ENCODE measurements at places on chromosomes 3 and 15.

DNA sequence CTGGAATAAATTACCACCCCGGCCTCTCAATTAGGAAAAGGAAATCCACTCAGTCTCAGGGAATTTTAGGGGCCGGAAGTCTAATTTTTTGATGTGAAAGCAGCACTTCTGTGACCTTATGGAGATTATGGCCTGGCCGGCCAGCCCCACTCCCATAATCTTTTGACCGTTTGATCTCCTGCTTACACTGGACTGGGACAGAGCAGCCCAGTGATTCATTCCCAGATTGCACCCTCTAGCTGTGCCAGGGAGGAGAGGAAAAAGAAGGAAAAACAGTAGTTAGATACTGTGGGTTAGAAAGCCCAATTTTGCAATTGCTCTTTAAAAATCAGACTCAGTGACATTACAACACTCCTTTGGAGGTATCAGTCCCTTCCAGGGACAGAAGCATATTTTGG is 32.4 kb downstream of the GJD2 start:
- DNase-seq, result no peak

DNA sequence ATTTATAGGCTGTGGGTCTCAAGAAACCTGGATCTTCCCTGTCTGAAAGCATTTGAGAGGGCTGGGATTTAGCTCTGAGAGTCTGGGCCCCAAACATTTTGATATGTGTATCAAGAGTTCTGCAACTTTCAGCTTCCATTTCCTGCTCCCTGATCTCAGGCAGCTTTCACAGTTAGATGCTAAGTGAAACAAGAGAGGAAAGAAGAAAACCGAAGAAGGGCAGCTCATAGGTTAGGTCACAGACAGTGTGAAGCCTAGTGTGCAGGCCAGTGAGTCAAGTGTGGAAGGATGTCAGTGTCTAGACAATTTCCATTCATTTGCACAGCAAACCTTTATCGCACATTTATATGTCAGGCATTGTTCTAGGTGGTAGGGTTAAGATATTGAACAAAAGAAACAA is 173.6 kb upstream of the PROK2 start:
- no peak for DNase-seq

- DNase-seq, result no peak
These were observed 570.9 kb upstream of the IL12A start for GRCh38 chr3:159417761-159418160.

GRCh38 chr3:100423611-100424010 is 22.3 kb downstream of the LNP1 start:
- DNase-seq, result no peak

GRCh38 chr15:48331796-48332641 is 790 bp downstream of the DUT start:
- peak; percentile 75 for DNase-seq

DNA sequence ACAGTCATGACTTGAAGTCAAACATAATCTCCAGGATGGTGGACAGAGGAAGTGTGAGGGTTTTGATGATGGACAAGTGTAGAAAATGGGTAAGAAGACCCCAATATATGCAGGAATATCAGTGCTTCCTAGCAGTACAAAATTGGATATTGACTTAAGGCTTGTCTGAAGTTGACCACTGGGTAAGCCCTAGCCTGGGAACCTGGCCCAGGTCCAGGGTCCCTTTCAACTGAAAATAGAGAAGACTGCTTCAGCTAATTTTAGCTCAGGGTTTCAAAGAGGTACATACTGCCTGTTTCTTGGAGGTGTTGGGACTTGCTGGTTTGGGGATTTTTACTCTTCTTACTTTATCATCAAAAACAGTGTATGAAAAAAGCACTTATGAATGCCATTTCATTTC is 4.7 kb downstream of the NR1D2 start:
- DNase-seq, result no peak

DNA sequence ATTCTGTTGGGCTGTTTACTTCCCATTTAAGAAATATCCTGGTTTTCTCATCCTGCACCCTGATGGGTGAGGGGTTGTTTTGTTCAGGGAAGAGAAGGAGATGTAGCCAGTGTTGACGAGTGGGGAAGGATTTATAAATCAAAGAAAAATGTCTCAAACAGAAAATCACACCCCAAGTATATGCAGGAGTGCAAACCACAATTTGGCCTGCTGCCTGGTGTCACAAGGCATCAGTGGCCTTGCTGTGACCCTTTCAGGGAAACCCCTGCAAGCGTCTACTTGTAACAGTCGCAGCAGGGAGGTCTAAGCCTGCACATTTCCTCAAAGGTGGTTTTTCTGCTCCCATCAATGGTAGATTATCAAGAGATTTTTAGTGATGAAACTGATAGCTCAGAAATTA is 132.6 kb upstream of the LRRN1 start:
- DNase-seq, result no peak

GRCh38 chr3:100653604-100654294 is 44.3 kb downstream of the ADGRG7 start:
- DNase-seq, result no peak

GRCh38 chr3:119635719-119636118 is 24.7 kb downstream of the POPDC2 start:
- DNase-seq, result no peak

DNA sequence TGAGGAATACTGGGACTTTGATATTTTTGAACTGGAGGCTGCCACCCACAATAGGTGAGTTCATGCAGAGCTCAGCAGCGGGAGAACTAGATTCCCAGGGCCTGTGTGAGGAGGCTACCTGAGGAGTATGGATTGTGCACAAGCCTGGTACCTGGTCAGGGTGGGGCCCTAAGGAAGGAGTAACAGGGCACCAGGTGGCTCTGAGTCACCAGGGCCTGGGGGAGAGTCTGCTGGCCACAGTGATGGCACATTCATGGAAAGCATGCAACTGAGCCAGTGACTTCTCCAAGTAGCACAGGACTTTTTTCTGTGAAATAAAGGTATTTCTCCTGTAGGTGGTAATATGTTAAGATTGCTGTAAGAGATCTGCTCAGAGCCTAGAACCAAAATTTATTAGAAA is 134.4 kb downstream of the PDE8A start:
- DNase-seq, result no peak

DNA sequence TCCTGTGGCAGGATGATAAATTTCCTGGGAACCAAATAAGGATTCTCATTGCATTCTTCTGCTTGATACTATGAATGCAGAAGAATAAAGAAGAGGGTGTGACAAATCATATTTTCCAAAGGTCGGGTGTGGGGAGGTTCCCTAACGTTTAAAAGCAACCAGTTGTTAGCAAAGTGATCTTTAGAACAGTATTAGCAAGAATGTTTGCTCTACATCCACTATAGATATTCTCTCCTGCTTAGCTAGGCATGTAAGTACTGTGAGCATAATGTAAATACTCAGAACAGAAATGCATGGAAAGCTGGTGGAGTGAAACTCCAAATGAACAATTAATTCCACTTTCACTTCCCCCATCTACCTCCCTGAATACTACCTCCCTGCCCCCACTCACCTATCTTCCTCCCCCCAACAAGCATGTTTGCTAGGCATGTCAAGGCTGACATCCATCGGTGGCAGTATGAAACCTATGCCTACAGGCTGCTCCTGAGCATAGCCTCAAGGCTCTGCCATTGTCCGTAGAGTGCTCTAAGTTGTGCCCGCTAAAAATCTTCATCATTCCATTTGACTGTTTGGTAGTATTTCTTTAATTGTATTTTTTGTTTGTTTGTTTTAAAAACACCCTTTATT is 329.7 kb downstream of the TIGIT start:
- no peak for DNase-seq

- no peak for DNase-seq
These were observed 673.4 kb downstream of the MECOM start for GRCh38 chr3:168990134-168990533.

DNA sequence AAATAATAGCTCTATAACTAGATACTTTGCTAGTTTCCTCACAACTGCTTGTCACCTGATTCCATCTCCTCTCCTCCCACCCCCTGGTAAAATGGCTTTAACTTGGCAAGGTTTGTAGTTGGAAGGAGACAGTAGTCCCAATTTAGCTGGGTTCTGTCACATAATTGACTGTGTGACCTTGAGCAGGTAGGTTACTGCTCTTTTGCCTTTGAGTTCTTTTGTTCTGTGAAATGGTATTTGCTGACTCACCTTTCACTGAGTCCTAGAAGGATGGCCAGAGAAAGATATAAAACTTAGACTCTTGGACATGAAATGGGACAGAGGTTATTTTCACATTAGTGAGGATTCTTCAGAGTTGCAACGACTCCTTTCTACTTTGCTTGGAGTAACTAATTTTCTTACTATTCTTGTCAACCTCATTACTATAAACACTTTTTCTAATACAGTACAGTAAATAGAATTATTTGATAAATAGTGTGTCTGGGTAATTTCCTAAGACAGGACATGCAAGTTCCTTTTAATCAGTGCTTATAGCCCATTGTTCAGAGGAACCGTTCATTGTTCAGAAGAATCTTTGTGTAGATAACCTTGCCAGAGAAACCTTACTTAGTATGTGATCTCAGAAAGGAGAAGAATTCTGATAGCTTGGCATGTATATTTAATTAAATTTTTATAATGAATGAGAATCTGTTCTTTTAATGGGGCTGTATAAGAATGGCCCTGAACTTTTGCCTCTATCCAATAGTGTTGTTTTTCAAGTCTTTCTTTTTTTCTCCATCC is 14.3 kb downstream of the AKAP13 start:
- no peak for DNase-seq

DNA sequence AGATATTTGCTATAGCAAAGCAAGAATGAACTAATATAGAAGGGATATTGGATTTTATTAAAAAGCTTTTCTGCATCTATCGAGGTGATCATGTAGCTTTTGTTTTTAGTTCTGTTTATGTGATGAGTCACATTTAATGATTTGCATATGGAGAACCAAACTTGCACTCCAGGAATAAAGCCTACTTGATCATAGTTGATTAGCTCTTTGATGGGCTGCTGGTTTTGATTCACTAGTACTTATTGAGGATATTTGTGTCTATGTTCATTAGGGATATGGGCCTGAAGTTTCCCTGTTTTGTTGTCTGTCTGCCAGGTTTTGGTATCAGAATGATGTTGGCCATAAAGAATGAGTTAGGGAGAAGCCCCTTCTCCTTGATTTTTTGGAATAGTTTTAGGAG is 310.7 kb downstream of the ARPP21 start:
- no peak for DNase-seq

GRCh38 chr15:64779630-64780029 is 4.2 kb upstream of the RBPMS2 start:
- no peak for DNase-seq

DNA sequence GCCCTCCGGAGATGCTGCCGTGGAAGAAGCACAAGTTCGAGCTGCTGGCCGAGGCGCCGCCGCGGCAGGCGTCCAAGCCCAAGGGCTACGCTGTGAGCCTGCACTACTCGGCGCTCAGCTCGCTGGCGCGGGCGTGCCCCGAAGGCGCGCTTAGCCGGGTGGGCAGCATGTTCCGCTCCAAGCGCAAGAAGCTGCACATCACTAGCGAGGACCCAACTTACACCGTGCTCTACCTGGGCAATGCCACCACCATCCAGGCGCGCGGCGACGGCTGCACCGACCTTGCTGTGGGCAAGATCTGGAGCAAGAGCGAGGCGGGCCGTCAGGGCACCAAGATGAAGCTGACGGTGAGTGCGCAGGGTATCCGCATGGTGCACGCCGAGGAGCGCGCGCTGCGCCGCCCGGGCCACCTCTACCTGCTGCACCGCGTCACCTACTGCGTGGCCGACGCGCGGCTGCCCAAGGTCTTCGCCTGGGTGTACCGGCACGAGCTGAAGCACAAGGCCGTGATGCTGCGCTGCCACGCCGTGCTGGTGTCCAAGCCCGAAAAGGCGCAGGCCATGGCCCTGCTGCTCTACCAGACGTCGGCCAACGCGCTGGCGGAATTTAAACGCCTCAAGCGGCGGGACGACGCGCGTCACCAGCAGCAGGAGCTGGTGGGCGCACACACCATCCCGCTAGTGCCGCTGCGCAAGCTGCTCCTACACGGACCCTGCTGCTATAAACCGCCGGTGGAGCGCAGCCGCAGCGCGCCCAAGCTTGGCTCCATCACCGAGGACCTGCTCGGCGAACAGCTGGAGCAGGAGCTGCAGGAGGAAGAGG is 1.3 kb downstream of the FAM43A start:
- DNase-seq, result peak; percentile 30

GRCh38 chr3:85780806-85781205 is 822.0 kb downstream of the CADM2 start:
- no peak for DNase-seq

DNA sequence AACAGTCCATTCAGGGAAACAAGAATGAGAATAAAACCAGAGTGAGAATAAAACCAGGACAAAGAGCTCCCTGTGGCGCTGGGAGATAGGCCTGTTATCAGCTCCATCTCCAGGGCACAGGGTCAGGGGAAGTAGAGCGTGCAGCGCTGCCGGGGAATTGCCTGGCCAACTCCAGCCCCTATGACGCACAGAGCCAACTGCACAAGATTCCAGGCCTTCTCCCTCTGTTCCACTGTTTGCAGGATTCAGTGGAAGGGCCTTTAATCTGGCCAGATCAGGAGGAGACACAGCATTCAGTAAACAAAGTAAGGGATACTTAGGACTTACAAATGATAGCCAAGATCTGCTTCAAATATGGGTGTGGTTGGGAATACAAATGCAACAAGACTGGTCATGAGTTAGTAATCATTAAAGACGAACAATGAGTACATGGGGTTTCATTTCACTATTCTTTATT is 49.4 kb downstream of the ITGB5 start:
- no peak for DNase-seq

DNA sequence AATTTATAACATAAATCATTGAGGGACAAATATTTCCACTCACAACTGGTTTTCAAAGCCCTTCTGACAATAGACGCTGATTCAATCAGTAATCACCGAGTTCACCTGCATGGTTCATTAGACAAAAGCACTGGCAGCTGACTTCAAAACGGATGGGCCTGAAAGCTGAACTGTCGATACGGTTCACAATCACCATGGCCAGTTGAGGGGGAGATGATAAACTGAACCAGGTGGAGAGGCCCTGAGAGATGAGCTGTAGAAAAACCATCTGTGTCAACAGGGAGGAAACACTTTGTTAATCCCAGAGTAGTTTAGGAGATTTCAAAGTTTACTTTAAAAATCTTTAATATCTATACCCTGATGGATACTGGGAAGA is 75.0 kb downstream of the PEX5L start:
- DNase-seq, result no peak

GRCh38 chr3:150348500-150348899 is 59.6 kb upstream of the TSC22D2 start:
- DNase-seq, result no peak
